ENCODE measurements at places on chromosomes 5 and 9.

DNA sequence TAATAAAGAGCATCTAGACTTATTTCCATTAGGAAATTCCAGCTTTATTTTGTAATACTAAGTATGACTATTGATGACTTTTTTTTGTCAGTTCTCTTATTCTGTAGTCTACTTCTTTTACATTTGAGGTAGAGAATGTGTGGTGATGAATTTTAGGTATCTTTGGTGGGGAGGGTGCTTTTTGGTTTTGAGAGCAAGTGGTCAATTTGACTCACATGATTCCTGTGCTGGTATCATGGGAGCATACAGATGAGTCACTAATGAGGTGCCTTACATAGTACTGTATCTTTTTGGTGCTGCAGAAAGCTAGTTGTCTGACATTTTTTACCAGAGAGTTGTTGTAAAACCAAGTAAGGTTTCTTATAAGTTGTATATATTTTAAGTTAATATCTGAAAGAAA is 35.3 kb downstream of the ERBIN start:
- peak; percentile 49 for DNase-seq

DNA sequence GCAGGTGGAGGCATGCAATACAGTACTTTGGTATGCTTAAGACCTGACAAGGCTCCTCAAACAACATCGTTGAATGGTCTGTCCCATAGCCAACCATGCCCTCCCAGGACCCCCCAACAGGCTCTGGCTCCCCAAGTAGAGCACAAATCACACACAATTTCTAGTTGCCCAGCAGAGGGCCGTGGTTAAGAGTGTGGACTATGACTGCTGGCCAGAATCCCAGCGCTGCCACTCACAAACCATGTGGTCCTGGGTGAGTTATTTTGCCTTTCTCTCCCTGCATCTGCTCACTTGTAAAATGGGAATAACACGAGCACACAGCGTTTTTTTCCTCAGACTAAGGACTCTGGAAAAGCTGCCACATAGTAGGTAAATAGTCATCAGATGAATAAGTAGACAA is 6.5 kb downstream of the CKMT2 start:
- DNase-seq, result no peak

GRCh38 chr9:129336130-129336528 is 158.1 kb upstream of the IER5L start:
- no peak for DNase-seq

- DNase-seq, result no peak
Measured at GRCh38 chr9:127796852-127797370, 5.8 kb upstream of the FPGS start.

GRCh38 chr5:177382423-177383029 is 1.7 kb upstream of the SLC34A1 start:
- peak; percentile 33 for DNase-seq

- DNase-seq, result no peak
Measured at GRCh38 chr5:173761178-173761513, 127.0 kb upstream of the CPEB4 start.

- DNase-seq, result no peak
Measured at GRCh38 chr5:95993266-95993665, 31.6 kb upstream of the ELL2 start.

- no peak for DNase-seq
Measured at GRCh38 chr5:122153230-122153629, 23.9 kb downstream of the ZNF474 start.

DNA sequence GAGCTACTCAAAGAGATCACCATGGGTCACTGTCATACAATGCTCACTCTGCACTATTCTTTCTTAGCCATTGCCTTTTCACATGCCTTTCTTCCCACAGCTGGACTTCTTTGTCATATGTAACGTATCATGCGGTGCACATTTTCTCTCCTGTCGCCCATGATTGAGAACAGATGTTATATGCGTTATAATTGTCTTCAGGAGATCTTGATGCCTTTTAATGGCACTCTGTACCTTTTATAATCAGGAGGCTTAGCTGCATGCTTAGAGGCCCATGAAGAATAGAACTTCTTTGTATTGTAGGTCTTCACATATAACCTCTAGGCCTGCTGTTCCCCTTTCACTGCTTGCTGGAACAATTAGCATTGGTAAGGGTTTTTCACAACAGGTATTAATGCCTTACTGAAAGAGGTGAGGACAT is 436.1 kb downstream of the CDH10 start:
- no peak for DNase-seq

GRCh38 chr9:4050916-4051315 is 249.0 kb downstream of the GLIS3 start:
- DNase-seq, result no peak

- no peak for DNase-seq
Measured at GRCh38 chr9:14318361-14318760, 4.4 kb upstream of the NFIB start.

DNA sequence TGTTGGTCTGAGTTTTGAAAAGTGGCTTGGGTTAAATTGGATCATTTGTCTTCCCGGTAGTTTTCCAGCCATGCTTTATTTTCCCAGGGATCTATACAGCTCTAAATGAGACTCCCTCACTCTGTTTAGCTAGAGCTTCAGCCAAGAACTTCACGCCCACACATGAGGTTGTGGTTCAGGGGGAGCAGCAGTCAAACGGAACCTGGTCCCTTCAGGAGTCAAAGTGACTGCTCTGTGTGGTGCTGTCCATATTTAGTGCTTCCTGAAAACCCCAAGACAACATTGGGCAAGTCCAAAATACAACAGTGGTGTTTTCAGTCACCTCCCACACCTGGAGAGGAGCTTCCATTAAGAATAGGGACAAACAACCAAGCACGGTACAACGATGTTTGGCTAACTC is 90.5 kb downstream of the ANKH start:
- no peak for DNase-seq

- no peak for DNase-seq
Measured at GRCh38 chr9:120933310-120934055, 6.9 kb upstream of the TRAF1 start.

- DNase-seq, result no peak
Measured at GRCh38 chr9:127267793-127268525, 3.4 kb downstream of the GARNL3 start.

GRCh38 chr9:133794016-133794760 is 56.0 kb upstream of the SARDH start:
- no peak for DNase-seq

- DNase-seq, result no peak
Measured at GRCh38 chr9:124216474-124217176, 41.1 kb upstream of the NEK6 start.

- no peak for DNase-seq
Measured at GRCh38 chr9:95938724-95939123, 63.2 kb downstream of the ERCC6L2 start.

DNA sequence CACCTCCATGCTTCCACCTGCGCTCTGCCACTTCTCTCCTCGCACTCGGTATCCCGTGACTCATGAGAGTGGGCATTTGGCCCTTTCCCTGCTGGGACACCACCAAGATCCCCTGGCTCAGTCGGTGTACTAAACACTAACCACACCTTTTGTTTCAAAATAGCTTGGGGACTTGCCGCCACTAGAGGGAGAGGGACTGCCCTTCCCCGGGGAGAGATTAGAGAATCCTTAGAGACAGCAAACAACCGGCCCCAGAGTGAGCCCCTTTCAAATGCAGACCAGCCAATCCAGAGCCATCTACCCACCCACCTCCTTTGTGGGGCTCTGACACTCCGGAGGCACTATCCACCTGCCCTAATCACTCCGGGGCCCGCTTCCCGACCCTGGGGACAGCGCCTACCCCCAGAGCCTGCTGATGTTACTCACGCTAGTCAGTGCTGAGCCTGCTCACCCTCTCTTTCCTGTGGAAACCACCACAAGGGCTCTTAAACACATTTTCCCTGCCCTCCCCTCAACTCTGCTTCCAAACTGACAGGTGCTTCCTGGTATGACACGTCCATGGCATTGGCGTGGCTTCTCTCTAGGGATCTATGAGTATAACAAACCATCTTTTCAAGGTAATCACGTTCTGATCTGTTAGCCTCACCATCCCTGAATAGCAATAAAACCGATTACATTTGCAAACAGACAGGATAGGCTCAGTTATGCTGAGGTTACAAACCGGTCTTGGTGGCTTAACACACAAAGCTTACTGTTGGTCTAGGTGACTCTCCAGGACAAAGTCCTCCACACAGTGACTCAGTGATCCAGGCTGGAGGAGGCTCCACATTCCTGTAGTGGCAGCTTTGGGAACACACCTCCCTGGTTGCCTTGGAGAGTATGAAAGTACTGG is 180.1 kb upstream of the MVB12B start:
- peak; percentile 2 for DNase-seq

DNA sequence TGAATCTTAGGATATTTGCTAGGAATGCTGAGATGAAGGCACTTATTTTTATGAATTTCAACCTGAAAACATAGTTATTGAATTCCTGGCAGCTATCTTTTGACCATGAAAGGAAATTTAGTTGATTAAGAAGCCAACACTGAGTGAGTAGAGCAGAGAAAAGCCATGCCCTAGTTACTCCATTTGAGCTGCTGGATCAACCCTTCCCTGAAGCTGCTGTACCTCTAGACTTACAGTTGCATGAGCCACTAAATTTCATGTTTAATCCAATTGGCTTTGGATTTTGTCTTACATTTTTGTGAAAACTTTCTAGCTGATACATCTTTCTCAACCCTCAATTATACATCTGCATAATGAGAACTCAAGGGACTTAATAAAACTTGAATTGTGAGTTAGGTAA is 54.6 kb downstream of the CDC42SE2 start:
- DNase-seq, result no peak

- no peak for DNase-seq
Measured at GRCh38 chr5:112935675-112936074, 13.6 kb upstream of the REEP5 start.

DNA sequence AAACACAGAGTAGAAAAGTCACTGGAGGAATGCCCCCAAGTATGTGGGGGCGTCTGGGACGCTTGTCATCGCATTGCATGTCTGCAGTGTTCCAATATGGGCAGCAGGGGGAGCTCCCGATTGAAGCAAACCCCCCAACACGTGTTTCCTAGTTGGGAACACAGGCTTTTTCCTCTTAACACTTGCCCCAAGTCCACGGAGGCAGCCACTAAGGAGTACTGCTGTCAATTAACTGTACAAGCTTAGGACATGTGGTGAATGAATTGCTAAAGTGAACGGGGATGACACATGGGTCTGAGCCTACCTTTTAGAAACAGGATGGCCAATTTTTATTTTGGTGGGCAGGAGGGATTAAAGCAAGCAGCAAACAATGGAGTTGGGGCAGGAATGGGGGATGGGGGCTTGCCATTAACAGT is 2.2 kb downstream of the GABRB2 start:
- peak; percentile 42 for DNase-seq

GRCh38 chr5:83277953-83278352 is 193.6 kb upstream of the VCAN start:
- DNase-seq, result no peak

- DNase-seq, result no peak
Measured at GRCh38 chr5:170249355-170249754, 16.6 kb downstream of the C5orf58 start.

DNA sequence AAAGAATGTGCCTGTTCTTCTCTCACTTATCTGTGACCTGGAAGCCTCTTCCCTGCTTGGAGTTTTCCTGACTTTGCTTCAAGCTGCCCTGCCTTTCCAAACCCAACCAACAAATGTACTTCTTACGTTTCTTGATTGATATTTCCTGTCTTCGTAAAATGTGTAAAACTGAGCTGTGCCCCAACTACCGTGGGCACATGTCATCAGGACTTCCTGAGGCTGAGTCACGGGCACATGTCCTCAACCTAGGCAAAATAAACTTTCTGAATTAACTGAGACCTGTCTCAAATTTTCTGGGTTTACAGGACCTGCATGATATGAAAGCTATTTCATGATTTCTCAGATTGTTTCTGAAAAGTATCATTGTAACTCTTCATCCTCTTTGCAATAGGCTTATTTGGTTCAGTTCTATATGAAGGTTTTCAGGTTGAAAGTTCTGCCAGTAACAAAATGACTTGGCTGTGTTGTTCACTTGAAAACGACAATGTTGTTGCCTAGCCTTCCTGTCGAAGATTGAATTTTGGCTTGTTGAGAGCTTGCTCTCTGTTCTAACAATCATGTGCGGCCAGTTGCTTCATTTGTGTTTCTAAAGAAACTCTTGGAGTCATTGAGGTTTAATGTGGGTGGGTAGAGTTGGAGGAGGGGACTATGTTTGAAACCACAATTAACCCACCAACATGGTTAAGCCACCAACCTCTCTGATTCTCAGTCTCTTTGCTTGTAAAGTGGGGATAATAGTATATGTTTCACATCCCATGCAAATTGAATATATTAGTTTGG is 145.6 kb downstream of the FBXL7 start:
- DNase-seq, result no peak

GRCh38 chr5:158483281-158483860 is 616.3 kb downstream of the EBF1 start:
- DNase-seq, result no peak

DNA sequence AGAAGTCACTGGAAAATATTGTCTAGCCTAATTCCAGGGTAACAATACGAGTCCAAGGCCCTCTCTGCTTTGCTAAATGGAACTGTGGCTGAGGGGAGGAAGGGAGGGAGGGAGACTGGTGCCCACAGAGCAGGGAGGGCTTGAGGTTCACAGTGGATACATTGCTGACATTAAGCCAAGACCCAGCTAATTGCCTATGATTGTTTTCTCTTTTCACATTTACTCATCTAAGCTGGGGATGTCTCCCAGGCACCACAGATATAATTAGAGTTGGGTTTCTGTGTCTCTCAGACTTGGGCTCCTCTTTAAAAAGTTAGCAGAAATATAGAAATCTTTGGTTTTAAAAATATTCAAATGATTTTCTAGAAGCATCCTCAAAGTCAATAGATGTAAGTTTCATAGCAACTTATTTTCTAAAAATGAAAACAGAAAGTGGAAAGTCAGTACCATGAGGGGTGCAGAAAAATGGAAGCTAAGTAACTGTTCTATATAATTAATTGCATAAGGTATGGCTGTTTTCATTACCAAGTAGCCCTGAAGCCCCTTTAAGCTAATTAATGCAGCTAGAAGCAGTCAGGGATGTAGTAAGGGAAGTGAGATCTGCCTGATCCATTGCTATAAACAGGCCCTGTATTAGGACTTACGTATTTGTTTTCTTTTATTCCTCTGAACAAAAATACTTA is 259.8 kb downstream of the NDUFS4 start:
- DNase-seq, result no peak

- no peak for DNase-seq
Measured at GRCh38 chr9:20289423-20290010, 332.8 kb downstream of the MLLT3 start.
